D721Med (cell line): ENCODE measurements at places on chromosomes 6 and 20.

- peak; percentile 92 for DNase-seq
Measured at GRCh38 chr6:33589731-33590530, 9.9 kb upstream of the BAK1 start.

GRCh38 chr20:49705358-49705757 lies 8.3 kb downstream of the B4GALT5 start:
- no peak for DNase-seq

DNA sequence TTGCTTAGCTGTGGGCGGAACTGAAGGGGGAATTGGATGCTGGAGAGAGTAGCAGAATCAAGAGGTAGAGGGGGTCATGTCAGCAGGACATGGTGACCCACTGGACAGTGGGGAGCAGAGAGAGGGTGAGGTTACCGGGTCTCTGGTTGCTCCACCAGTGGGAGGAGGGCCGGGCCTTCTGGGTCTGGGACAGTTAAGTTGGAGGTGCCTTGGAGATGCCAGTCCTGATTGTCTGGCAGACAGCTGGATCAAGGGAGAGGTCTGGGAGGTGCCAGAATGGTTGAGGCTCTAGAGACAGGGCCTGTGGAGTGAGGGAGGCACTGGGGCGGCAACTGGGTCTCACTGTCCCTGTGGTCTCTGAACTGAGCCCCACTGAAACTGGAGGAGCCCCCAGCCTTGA lies 24.6 kb downstream of the MANBAL start:
- DNase-seq: no peak

DNA sequence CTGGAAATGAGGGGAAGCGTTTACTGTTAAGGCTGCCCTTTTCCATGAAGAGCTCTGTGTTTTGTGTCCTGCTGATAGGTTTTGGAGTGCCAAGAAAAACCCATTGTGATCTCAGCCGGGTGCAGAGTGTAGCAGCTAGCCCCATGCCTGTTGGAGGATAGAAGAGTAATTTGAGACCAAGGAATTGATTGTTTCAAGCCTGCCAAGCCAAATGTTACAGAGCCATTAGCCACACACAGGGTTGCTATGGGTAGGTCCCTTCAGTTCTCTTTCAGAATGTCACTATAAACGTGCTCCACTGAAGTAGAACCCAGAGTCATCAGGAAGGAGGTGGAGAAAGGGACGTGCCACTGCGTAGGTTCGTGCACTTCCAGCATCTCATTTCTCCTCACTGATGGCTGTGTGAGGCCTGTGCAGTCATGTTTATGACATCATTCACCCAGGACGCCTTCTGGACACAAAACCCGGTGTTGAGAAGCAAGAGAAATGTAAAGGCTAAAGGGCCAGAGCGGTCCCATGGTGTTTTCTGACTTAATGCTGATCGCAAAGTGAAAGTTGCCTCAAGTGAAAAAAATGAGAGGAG lies 6.6 kb downstream of the GMPR start:
- DNase-seq: no peak

DNA sequence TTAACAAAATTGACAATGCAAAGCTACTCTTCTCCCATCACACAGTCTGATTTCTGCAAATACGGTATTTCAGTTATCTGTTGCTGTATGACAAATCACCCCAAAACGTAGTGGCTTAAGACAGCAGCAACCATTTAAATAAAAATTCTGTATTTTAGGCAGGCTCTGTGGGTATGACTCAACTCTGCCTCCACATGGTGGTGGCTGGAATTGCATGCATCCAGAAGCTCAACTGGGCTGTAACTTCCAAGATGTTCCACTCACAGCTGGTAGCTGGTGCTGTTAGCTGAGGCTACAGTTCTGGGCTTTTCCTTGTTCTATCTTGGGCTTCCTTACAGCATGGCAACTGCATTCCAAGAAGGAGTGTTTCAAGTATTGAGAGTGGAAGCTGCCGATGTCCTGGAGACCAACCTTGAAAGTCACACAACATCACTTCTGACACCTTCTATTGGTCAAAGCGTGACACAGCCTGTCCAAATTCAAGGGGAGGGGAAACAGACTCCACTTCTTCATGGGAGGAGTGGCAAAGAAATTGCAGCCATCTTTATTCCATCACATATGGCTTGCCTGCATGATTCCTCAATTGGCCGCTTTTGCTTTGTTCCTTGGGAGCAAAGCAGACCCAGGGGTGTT lies 39.7 kb upstream of the TULP1 start:
- no peak for DNase-seq

GRCh38 chr6:3415082-3415453 lies 41.8 kb downstream of the SLC22A23 start:
- no peak for DNase-seq
